D721Med (cell line): ENCODE measurements at places on chromosomes 6 and 20.

DNA sequence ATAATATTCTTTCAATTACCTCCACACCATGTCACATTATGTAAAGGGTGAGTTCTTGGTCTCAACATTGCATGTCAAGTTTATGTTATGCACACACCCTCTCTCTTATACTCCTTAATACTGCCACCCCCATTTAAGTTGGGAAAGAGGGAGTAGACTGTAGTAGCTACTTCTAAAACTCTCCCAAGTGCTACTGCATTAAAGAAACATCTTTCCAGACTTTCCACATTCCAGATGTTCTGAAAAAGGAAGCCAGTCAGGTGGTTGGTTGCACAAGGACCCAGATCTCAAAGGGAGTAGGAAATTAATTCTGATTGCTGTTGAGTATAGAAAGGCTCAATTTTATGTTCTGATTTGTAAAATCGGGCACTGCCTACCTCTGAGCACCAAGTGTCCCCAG is 419.5 kb downstream of the CD83 start:
- no peak for DNase-seq

DNA sequence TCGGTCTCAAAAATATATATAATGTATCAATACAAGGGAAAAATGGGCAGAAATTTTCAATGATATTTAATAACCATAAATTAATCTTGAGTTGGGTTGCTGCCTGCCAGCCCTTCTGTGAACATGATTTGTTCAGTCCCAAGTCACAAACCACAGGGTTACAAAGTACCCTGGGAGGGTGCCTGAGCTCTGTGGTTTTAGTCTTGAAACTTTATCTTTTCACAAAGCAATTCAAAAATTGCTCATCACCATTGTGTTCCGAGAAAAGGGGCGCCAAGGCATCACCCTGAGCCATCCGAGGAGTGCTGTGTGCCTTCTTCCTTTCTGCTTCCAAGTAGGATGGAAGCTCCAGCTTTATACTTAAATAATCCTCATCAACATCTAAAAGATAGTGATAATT is 141.6 kb upstream of the AKAP12 start:
- DNase-seq = no peak

DNA sequence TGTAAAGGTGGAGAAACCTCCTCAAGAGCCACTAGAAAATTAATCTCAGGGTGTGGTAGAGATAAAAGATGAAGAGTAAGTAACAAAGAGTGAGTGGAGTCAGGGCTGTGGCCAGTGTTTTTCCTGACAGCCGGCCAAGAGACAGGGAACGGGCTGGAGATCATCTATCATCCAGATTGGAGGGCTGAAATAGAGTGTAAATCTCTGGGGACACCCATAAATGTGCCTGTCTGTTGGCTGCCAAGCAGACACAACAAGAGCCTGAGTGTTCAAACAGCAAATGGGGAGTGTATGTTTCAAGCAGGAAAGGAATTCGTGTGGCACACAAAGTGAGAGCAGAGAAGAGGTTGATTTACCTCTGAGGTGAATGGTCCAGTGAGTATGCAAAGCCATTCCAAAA is 326.4 kb upstream of the KHDRBS2 start:
- DNase-seq = no peak

- DNase-seq = no peak
These were observed 308.2 kb downstream of the BTBD3 start for GRCh38 chr20:12225898-12226297.

DNA sequence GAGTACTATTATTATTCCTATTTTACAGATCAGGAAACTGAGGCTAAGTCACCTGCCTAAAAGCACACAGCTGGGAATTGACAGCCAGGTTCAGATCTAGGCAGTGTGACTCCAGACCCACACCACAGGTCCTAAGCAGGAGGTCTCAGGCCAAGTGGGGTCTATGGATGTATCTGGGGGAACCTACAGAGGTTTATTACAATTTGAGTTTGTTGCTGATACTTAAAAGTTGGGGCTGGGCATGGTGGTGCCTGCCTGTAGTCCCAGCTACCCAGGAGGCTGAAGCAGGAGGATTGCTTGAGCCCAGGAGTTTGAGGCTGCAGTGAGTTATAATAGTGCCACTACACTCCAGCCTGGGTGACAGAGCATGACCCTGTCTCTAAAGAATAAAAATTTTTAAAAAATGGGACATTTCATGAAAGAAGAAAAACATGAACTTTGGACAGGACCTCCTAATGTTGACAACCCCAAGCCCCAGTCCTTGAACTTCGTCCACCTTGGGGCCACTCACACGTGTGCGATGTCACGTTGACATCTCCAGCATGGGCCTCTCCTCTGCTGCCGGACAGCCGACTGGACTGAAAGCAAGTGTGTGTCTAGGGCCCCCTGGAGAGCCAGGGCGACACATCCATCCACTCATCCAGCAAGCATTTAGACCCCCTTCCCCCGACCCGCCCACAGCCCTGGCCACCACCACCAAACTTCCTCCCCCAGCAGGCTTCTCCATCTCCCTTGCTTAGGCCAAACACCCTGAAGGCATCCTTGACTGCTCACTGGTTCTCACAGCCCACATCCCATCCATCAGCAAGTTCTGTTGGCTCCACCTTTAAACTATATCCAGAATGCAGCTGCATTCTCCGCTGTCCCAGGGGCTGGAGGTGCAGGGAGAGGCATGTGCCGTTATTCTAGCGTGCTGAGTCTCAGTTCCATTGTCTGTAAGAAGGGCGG is 40.0 kb downstream of the NOL4L start:
- DNase-seq = no peak

DNA sequence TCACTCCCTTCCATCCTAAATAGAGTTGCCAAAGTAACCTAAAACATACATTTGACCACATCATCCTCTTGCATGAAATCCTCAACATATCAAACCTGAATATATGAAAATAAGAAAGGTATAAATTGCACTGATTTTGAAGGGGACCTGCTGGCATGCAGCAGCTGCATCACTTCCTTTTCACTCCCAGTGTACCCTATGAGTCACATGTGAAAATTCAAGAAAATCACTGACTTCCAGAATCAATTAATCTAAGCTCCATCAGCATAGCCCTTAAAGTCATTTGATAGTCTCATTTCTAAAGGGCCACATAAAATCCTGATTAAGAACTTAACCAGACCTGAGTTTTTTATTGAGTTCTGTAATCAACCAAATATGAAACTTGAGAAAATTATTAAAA is 24.3 kb downstream of the SNX14 start:
- no peak for DNase-seq

GRCh38 chr6:81105998-81106397 is 646.5 kb downstream of the TENT5A start:
- no peak for DNase-seq

DNA sequence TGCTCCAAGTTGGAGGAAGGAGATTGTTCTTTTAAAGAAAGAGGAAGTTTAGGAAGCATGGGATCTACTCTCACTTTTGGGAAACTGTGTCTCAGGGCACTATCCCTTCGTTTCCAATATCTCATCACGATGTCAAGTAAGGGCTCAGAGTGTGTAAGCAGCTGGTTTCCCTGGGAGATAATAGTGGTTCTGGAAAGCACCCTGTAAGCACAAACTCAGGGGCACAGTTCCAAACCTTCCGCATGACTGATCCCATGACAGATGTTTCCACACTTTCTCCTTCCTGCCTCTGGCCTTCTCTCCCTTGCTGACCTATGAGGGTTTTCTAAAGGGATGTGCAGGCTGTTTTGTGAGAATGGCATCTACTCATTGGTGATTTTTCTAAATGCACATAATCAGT is 33.9 kb downstream of the ADTRP start:
- DNase-seq = no peak
